ENCODE measurements at places on chromosomes 6 and 20. TPM values are rescaled to one million over a fixed set of nuclear protein-coding genes. Genes with fewer than 3 reads are reported as not detected.

The VNN1 gene
- 0.18 TPM for polyA plus RNA-seq

The FILIP1 gene
- polyA plus RNA-seq, result 32.4 TPM

- DNase-seq, result peak; percentile 19
Measured at GRCh38 chr6:34517966-34518365, 38.2 kb downstream of the SPDEF start.

DNA sequence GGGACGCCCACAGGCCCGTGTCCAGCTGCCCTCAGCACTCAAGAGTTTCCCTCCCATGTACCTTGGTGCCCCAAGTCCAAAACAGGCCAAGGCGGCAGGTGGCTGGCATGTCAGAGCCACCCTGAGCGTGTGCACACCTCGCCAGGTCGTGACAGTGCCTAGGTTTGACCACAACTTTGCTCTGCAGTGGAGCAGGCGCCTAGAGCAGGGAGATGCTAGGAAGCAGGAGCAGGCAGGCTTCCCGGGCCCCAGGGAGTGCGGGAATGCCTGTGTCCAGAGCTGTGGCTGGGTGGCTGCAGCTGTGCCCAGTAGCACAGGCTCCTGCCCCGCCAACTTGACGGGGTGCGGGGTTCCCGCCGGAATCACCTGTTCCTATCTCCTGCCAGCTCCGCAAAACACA, 380.8 kb upstream of the IMPG1 start:
- peak; percentile 35 for DNase-seq

The IL17A gene
- not detected for polyA plus RNA-seq

- DNase-seq, result no peak
Measured at GRCh38 chr6:37110500-37111461, 59.2 kb upstream of the PIM1 start.
